ENCODE measurements at places on chromosomes 7 and 10.

DNA sequence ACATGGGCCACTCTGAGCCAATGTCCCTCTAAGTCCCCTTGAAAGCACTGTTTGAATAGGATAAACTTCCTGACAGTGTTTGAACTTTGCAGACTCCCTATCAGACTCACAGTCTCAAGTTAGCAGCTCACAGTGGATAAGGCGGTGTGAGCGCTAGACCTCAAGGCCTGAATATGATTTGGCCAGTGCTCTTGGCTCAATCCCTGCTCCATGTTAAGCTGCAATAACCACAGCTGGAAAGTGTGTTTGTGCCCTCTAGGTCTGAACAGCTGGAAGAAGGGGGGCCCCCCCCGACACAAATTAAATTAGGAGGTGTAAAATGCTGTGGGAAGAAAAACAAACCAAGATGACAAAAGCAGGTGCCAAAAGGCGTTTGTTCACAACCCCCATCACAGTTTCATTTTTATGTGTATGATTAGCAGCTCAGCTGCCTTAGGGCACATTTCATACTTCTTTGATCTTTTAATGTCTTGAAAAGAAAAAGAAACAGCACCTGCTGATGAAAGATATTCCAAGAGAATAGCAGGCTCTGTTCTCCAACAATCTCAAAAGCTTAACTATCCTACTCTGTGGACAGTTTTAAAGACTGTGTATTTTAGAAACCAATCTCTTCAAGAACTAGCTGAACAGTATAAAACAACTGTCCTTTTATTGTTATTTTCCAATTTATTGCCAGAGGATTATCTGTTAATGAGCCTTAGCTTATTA lies 167.6 kb downstream of the SNX13 start:
- no peak for DNase-seq

DNA sequence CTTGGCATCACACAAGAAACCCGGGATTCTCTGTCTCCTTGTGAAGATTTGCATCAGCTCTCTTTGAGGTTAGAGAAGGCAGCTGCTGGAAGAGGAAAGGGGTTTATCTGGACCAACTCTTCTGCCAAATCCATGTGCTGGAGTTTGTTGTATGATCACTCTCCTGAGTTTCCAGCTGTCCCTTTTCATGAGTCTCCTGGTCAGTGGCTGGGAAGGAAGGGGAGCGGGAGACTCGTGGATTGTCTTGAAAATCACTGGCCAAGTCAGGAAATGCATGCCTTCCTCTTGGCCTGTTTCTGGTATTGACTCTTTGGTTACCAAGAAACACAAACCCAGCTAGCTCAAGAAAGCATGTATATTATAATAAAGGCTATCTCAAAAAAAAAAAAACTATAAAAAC lies 38.8 kb downstream of the TACR2 start:
- DNase-seq: no peak

DNA sequence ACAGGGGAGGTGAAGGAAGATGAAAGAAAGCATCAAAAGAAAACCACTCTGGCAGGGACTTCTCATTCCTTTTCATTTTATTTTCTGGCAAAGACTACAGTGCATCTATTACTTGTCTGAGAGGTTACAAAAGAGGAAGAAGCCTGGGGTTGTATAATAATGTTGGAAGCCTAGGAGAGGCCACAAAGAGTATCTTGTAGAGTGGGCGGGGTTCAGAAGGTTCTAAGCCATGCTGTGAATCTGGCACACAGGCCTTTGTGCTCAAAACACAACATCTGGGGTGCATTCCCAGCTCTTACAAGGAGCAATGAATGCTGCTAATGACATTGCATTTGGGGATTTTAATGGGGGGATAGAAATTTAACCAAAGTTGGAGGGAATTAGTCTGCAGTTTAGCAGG lies 49.4 kb downstream of the MRPL32 start:
- no peak for DNase-seq

DNA sequence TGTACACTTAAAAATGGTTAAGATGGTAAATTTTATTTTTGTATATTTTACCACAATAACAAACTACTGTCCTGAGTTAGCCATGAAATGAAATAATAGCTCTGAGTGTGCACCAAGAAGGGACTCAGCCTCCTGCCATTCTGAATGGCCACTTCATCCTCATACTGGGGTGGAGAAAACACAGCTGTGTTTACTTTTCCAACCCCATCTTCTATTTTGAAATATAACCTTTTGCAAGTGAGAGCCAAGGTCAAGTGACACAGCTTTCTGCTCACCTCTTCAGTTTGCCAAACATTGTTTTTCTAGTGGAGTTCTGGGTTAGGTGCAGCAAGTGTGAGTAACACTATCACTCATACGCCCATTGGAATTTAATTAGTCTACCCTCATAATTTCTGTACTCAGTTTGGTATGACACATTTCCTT lies 107.4 kb upstream of the GLCCI1 start:
- peak; percentile 40 for DNase-seq

DNA sequence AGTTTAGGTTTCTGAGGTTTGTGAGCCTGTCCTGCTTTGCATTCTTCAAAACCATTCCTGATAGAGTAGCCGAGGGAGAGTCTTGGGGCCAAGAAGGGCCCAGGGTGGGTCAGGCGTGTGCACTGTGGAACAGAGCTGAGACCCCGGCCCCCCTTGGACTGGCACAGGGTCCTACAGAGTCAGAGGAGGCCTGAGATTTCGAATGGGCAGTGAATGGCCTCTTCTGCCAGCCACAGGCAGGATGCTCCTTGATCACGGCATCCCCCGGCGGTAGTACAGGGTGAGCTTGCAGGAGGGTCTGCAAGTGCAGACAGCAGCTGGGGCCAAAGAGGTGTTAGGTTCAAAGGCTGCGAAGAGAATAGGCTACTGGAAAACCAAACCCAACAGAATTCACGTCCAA lies 4.6 kb downstream of the TRIM56 start:
- no peak for DNase-seq

Measured in EL (cell line).